ENCODE measurements at places on chromosomes 3 and 15.

GRCh38 chr3:72816862-72817355, 31.3 kb downstream of the SHQ1 start:
- no peak for DNase-seq

DNA sequence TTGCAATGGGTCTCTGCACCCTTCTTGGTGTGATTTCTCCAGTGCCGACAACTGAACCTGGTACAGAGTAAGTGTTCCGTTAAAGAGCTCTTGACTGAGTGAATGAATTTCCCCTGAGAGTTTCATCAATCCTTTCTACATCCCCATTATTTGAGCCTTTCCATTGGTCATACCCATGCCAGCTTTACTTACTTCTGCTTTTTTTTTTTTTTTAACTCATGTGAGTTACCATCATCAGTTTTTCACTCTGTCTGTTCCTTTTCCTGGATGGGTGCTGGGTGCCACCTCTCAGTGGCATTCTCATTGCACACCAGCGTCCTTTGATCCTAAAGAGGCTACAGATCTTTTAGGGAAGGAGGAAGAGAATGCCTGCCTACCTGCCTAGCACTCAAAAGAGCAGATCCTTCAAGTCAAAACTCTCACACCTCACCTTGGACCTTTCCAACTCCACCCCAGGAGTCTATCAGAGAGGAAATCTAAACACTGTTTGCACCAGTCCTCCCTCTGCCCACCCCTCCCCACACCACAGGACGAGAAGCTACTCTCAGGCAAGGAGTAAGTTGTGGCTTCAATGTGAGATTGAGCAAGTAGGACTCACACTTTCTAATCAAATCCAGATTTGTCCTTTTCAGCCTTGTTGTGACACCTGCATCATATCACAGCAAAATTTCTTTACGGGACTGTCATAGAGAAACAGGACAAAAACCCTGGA, 13.1 kb upstream of the USP3 start:
- DNase-seq, result no peak

- DNase-seq, result no peak
Measured at GRCh38 chr15:82934100-82934880, 18.2 kb downstream of the HOMER2 start.

- no peak for DNase-seq
Measured at GRCh38 chr3:134956844-134957243, 161.8 kb downstream of the EPHB1 start.

DNA sequence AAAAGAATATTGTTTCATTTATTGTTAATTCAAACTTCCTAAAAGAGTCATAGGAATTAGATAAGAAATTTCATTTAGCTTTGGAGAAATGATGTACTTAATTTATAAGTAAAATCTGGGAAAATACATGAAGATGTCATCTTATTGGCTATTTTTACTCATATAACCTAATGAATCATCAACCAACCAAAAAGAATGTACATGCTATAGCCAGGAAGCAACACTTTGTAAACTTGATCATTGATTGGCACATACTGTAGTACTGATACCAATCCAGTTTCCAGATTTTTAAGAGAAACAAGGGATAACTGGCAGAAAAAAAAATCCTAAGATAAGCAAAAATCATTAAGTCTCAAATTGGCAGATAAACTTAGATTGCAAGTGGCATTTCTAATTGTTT, 207.9 kb upstream of the CDIN1 start:
- no peak for DNase-seq

GRCh38 chr15:101362986-101363566, 68.0 kb upstream of the SNRPA1 start:
- DNase-seq, result no peak

DNA sequence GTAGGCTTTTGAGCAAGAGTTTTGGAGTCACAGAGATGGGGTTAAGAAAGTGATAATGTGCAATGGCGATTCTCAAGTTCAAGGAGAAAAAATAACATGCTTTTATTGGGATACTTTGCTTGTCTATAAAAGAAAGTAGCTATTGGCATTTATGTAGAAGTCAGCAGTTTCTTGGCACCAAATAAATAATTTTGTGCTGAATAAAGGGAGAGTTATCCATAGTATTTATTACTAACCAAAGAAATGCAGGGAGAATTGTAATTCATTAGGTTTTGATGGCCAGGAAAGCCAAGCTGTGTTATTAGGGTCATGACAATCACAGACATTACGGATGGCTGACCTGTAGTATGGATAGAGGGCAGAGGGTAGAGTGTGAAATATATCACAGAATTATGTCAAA, 33.1 kb downstream of the BTD start:
- no peak for DNase-seq

GRCh38 chr15:53974813-53975212, 3.4 kb upstream of the UNC13C start:
- DNase-seq, result no peak

DNA sequence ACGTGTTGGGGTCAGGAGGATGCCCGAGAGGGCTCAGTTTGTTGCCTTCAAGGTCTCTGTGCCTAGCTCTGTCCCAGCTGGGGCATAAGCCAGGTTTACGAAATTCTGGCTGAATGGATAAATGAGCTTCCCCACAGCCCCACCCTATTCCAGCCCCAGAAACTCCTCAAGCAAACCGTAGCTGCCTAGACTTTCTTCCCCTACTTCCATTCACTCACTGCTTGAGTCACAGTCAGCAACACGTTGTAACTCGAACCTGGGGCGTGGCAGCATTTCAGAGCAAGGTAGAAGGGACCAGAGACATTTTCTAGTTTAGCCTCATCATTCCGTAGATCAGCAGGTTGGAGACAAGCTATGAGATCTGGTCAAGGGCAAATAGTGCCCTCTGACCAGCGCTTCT, 24.2 kb downstream of the NMNAT3 start:
- no peak for DNase-seq

- no peak for DNase-seq
Measured at GRCh38 chr15:45468294-45468693, 54.3 kb downstream of the SLC30A4 start.

DNA sequence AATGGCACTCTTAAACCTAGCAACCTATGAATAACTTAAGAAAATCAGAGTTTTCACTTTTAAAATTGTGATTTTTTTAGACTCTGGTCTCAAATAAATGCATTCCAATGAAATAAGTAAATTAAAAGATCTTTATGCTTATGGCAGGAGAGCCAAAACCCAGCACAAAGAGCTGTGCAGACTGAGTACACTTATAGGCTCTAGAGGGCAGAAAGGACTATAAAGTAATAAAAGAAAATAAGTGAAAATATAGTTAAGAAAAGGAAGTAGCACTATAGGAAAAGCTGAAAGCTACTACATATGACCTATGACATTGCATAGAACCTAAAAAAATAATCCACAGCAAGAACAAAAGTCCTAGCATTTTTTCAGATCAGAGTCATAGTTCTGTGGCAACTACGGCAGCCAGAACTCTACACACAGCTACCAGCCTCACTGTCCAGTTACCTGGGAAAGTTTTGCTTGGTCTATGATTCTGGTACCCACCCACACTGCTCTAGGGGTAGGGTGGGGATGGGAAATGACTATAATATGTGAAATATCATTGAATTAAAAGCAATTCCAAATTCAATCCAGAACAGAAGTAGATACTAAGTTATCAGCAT, 30.5 kb downstream of the CLASP2 start:
- DNase-seq, result no peak

DNA sequence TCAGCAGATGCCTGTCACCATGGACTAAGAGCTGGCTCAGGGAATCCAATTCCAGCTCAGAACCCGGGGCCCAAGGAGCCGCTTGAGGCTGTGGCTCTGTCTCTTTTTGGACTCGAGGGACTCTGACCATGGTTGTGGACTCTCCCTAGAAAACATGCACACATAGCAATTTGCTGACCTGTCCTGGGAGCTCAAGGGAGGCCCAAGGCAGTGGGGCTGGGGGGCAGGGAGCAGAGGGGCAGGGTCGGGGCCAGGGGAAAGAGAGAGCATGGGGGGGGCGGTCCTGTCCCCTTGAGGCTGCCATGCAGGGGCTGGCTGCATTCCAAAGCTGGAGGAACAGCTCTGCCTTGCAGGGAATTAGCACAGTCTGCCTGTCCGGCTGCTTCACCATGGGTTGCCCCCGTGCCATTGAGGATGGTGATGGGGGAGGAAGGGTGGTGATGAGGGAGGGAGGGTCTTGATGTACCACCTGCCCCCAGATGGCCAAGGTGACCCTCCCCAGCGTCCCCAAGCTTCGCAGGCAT, 190.1 kb downstream of the GOLGA6L6 start:
- DNase-seq, result no peak

DNA sequence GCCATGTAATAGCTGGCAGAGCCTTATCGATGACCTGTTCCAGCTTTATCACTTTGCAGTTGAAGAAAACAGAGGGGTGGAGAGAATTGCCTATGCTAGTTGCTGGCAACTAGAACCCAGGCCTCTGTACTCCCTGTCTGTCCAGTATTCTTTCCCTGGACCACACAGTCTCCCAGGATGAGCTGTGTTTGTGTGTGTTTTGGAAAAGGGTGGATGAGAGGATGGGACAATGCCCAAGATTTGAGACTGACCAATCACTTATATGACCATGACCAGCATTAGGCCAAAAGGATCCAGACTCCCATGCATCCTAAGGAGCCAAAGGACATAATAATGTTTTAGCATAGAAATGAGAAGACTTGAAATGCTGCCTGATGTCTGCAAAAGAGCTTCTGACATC, 102.6 kb downstream of the CD200R1L start:
- DNase-seq, result no peak

GRCh38 chr3:4897765-4898453, 81.3 kb upstream of the BHLHE40 start:
- no peak for DNase-seq

- peak; percentile 53 for DNase-seq
Measured at GRCh38 chr15:45456212-45457106, 66.1 kb downstream of the SLC30A4 start.

DNA sequence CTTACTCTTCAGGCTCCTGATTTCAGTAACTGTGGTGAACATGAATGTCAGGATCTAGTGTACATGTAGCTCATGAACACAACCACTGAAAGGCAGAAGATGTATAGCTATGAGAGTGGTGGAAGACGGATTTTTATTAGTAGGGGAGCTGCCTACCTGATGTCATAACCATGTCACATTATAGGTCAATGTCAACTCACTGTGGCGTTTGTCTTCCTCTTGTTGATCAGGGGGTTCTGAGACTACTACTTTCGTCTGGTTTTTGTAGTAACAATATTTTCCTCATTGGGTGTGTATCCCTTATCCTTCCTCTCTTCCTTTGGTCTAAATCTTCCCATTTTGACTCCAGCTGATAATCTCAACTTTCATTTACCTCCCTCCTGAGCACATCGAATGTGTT, 7.3 kb downstream of the UNC13C start:
- DNase-seq, result no peak

DNA sequence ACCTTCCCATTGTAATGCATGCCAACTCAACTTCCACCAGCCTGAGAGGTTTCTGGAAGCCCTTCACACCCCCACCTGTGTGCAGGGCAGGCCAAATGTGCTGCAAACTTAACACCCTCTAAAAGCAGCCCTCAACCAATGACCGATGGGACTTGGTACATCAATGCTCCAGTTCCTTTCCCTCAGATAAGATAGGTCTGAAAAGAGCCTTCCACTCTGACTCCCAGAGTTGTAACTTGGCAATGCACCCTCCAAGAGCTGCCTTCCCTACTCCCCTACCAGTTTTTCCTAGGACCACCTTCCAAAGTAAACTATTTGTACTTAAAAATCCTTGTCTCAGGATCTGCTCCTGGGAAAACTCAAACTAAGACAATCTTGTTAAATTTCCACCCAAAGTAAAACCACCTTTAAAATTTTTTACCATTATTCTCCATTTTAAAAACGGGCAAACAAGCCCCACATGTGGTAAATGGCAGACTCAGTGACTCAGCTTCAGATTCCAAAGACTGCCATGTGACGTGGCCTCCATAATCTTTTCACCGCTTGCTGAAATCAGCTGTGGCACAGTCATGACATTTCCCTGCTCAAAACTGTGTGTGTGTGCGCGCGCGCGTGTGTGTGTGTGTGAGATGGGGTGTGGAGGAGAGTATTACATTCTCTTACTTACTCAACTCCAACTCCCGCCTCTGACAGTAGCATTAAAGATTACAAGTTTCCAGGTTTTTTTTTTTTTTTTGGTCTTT, 17.2 kb downstream of the RASGRP1 start:
- DNase-seq, result no peak

DNA sequence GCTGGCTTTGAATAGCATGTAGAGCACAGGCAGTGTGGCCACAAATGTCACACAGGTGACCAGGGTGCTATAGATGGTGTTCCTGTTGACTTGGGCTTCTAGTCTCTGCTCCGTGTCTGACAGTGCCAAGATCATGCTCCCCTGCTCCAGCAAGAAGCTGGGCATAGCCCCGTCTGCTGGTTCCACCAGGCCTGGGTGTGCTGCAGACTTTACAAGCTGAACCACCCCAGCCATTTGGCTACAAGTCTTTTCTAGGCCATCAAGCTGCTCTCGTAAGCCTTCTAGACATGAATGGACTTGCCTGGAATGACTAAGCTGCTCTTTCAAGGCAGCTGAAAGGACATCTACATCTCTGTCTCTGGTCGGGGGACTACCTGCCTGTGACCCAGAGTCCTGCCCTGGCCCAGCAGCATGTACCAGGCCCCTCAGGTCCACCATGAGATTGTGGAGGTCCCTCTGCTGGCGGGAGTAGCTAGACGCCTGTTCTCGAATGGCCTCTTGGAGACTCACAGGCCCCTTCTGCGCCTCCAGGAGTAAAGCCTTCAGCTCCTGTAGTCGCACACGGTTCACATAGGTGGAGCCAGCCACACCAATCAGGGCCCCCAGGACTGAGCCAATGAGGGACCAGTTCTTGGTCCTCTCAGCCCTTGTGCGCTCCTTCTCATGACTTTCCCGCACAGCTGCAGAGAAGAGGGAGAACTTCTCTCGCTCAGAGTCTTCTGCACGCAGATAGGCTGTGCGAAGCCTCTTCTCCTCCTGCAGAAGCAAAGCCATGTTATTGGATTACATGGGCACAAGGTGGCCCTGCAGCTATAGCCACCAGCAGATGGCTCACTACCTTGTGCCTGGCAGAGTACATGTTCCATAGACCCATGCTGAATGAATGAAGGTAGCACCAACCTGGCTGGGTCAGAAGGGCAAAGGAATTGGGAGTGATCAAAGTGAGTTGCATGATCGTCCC, 2.8 kb upstream of the PLXNB1 start:
- DNase-seq, result no peak

DNA sequence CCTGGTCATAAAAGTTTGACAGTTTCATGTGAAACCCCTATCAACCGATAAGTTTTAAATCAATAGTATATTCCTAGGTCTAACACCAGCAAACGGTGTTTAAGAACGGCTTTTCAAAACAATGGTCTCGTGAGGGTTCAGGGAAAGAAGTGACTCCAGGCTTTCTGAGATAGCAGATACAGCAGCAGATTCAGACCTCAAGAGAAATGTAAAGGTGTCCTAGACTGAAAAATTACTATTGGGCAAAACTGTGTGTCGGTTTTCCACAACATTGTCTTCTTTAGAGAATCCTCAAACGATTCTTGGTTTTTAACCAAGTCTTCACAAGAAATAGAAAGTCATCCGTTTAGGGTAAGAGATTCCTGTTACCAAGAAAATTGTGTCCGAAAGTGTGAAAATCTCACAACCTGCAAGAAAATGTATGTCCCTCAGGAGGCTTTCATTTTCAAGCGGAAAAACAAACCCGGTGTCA, 1.2 kb downstream of the SETD2 start:
- no peak for DNase-seq

Data from stimulated activated CD8-positive, alpha-beta memory T cell treated with anti-CD3 and anti-CD28 coated beads, Interleukin-2, amount 100 ng/mL, for 48 hours (primary cell).